ENCODE measurements at places on chromosomes 11 and 22.

- DNase-seq, result no peak
Measured at GRCh38 chr11:9858822-9859221, 194.9 kb downstream of the SWAP70 start.

GRCh38 chr11:13352711-13353110 is 75.1 kb downstream of the BMAL1 start:
- DNase-seq, result no peak

- DNase-seq, result no peak
Measured at GRCh38 chr11:122342089-122342744, 226.2 kb upstream of the BLID start.

GRCh38 chr11:75654314-75654713 is 14.5 kb downstream of the MAP6 start:
- DNase-seq, result no peak

GRCh38 chr22:45169591-45170466 is 6.1 kb downstream of the NUP50 start:
- no peak for DNase-seq

Data from NCI-H2029 (cell line).